OCI-M1 (cell line): ENCODE measurements at places on chromosomes 4 and X.

- no peak for DNase-seq
These were observed 6.3 kb downstream of the C1QTNF7 start for GRCh38 chr4:15434091-15434490.

DNA sequence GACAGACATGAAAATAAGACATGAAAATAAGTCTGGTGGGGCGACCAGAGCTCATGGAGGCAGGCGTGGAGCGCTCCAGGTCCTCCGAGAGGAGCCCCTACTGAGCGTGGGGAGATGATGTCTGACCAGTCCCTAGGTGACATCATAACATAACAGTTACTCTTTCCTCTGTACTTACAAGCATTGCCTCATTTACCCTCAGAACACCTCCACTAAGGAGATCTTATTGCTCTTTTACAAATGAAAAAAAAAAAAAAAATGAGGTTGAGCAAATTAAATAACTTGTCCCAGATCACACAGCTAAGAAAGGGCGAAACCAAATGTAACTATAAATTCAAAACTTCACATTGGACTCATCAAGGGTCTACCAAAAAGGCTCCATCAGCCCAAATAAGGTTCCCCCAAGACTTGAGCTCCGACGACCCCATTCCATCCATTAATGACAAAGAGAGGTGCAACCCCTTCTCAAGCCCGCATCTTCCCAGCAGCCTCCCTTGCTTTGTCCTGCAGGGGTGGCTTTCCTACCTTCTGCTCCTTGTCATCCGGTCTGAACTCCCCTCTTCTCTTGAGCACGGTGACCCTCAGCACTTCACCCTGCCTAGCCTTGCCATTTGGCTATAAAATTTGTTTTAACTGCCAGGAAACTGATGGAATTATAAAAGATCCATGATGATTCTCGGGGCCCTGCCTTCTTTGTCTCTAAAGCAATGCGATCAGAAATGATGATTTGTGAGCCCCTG, 246.7 kb downstream of the DHX15 start:
- no peak for DNase-seq

DNA sequence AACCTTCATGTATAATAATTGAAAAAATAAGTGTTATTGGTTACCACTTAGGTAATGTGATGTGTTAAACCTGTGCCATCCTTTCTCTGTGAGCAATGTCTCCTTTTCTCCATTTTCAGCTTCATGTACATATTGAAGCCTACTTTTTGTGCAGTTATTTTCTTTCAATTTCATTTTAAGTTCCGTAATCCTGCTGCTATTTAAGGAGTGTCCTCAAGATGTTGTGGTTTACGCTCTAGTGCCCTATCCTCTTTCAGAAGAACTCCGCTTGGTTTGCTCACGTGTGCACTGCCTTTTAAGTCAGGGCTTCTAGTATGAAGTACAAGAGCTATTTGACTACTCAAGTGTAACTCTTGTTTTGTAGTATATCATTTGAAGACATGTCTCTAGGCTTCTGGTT, 2253.2 kb upstream of the TENM3 start:
- DNase-seq, result peak; percentile 93

GRCh38 chrX:71664889-71665491, 2.4 kb upstream of the LOC101059915 start:
- DNase-seq, result no peak

- DNase-seq, result peak; percentile 83
These were observed 1849.7 kb downstream of the PCDH7 start for GRCh38 chr4:32569861-32570260.
